ENCODE measurements at places on chromosomes 1 and 21. TPM values are rescaled to one million over a fixed set of nuclear protein-coding genes. Genes with fewer than 3 reads are reported as not detected.

SPATA21 gene
- total RNA-seq: not detected

MAP1LC3C gene
- total RNA-seq: 0.65 TPM

RIIAD1 gene
- total RNA-seq: not detected

VHLL gene
- not detected for total RNA-seq

SPRTN gene
- total RNA-seq: 15.0 TPM

LEFTY2 gene
- 38.3 TPM for total RNA-seq

SH3D21 gene
- 10.8 TPM for total RNA-seq

SMIM34 gene
- total RNA-seq: not detected

CLCA1 gene
- total RNA-seq: not detected

ILDR2 gene
- 1.3 TPM for total RNA-seq

TNFRSF25 gene
- 21.4 TPM for total RNA-seq

TMPRSS2 gene
- not detected for total RNA-seq

CLCNKB gene
- not detected for total RNA-seq

TDRD5 gene
- not detected for total RNA-seq

IFI44L gene
- total RNA-seq: 29.7 TPM

OR2L2 gene
- total RNA-seq: 0.07 TPM

NMNAT2 gene
- total RNA-seq: 3.0 TPM

F13B gene
- not detected for total RNA-seq

AMY1C gene
- total RNA-seq: not detected

TMPRSS15 gene
- total RNA-seq: not detected

TNFRSF8 gene
- not detected for total RNA-seq

SFN gene
- not detected for total RNA-seq

NHLH1 gene
- 0.18 TPM for total RNA-seq

ANXA9 gene
- total RNA-seq: not detected

SVBP gene
- total RNA-seq: 24.0 TPM

All from chondrocyte (in vitro differentiated cells).